SJSA1 (cell line): ENCODE measurements at places on chromosomes 11 and 22.

DNA sequence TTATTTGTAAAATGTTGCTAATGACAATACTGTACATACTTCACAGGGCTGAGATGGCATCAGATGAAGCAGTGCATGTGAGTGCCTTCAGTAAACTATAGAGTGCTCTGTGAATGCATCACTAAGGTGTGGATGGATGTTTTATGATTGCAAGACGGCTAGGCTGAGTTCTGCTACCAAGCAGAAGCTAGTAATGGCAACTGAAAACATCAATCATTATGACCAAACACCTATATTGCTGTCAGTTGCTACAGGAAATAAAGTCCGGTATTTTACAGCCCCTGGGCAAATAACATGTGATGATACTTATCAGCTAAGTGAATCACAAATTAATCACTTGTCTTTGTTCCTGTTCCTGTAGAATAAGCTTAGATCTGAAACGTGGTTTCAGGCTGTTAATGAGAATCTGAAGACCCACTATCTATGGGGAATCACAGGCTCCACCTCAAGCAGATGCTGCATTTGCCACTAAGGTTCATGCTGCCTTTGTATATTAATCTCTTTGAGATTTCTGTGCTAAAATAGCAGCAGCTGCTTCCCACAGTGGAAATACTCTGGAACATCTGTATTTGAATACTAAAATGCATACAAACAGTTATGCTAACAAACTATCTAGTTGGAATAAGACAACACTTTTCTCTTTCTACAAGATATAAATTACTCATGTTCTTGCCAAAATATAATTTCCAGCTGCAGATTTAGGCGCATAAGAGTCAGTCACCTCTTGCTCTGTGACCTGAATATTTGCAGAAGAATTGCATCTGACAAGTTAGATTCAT, 254.0 kb upstream of the PITPNB start:
- H3K36me3 ChIP-seq = no peaks in the 10 kb centered on the region
- H3K27me3 ChIP-seq = no peaks in the 10 kb centered on the region
- no peak overlapping the region for H3K27ac ChIP-seq
- H3K4me3 ChIP-seq = no peak overlapping the region

DNA sequence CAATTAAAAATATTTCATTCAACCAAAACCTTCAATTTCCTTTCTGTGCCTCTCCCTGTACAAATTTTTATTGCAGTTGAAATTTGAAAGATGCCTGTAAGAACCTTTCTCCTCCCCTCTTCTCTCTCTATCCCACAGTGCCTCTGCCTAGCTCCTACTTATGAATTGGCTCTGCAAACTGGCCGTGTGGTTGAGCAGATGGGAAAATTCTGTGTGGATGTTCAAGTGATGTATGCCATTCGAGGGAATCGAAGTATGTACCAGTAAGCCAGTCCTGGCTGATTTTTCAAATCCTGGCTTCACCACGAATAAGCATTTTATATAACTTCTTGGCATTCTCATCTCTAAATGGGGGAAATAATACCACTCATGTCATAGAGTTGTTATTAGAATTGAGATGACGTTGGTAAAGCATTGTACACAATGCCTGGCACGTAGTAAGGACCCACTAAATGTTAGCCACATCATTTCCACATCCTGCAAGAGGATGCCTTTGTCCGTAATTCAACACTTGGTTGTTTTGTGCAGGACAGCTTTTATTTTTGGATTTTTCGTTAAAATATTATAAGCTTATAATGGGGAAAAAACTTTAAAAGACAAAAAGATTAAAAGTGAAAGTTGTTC, 6.0 kb downstream of the DDX25 start:
- H3K27ac ChIP-seq = no peak overlapping the region
- no peaks in the 10 kb centered on the region for H3K4me1 ChIP-seq
- no peaks in the 10 kb centered on the region; the same call in 1 of the 2 replicates for H3K27me3 ChIP-seq

DNA sequence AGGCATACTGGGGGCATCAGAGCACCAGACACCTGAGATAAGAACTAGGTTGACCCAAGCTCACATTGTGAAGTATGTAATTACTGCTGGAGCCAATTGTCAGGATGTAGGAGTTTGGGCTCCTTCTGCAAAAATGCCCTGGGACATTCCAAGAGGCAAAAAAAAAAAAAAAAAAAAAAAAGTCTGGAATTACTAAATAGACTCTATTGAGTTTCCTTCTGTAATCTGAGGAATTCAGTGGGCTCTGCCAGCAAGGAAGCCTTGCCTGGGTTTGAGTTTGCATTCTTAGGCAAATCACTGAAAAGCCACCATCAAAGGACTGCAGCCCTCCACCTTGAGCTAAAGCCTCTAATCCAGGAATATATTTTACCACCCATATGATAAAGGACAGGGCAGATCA, 8.0 kb upstream of the CAVIN3 start:
- DNase-seq = no peak
- no peaks in the 10 kb centered on the region for H3K4me1 ChIP-seq
- no peaks in the 10 kb centered on the region for H3K36me3 ChIP-seq
- no peak overlapping the region for H3K4me3 ChIP-seq
- H3K27me3 ChIP-seq = no peaks in the 10 kb centered on the region
- no peak overlapping the region for H3K27ac ChIP-seq

- peaks cover 31% of the 10 kb centered on the region for H3K27me3 ChIP-seq
- no peak for DNase-seq
- no peaks in the 10 kb centered on the region for H3K36me3 ChIP-seq
- no peak overlapping the region for H3K27ac ChIP-seq
Measured at GRCh38 chr22:49632199-49633009, 195.3 kb downstream of the BRD1 start.

DNA sequence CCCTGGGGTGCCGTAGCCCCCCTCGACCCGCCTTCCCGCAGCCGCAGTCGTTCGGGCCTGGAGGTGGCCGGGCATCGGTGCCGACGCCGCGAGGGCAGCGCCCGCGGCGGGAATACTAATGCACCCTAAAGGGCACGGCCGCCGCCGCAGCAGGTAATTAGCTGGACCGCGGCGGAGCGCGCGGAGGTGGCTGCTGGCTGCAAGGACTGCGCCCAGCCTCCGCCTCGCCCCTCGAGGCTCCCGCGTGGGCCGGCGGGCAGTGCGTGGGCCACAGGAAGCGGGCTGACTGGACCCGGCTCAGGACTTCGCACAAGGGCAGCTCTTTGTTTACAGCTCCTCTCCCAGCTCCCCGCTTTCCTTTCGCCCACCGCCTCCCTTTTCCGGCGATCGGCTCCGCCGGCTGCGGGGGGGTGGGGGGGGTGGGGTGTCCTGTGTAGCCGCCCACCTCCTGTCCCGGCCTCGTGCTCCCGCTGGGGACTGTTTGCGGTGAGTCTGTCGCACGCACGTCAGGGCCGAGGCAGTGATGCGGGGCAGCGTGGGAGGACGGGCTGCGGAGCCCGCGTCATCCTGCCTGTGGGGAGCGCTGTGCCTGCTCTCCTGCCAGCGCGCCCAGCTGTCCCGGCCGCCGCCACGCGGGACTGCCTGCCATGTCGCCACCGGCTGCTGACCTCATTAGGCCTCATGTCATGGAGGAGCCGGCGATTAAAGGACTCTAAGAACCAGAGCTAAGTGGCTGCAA, 53.2 kb downstream of the GRIK4 start:
- no peaks in the 10 kb centered on the region for H3K4me1 ChIP-seq
- H3K27me3 ChIP-seq = no peaks in the 10 kb centered on the region
- no peak for DNase-seq
- no peak overlapping the region for H3K4me3 ChIP-seq
- H3K27ac ChIP-seq = no peak overlapping the region
- no peaks in the 10 kb centered on the region for H3K36me3 ChIP-seq

DNA sequence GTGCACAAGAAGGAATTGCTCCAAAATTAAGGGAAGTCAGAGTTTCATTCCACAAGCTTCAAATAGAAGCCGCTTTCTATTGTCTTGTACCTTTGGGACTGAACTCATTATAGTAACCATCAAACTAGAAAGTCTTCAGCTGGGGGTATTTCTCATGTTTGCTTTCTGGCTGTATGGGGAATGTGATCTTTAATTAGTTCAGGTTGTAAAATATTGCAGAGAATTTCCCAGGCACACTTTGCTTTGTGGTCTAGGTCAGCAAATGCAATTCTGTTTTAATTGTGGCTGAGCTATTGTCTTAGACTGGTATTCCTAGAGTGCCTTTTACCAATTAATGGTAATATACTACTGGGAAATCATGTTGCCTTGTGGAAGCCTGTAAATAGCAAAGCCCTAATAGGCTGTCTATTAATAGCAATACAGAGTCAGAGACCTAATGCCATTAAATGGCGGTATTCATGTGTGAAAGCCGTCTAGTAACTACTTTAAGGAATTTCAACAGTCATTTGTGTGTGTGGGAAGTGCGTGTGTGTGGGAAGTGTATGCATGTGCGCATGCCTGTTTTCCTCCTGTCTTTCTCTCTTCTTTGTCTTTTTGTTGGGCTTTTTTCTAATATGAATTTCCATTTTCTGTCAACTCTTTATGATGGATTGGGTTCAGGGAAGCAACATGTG, 276.6 kb downstream of the FAT3 start:
- H3K27ac ChIP-seq = no peak overlapping the region
- no peaks in the 10 kb centered on the region for H3K27me3 ChIP-seq
- H3K4me3 ChIP-seq = no peak overlapping the region
- no peaks in the 10 kb centered on the region for H3K36me3 ChIP-seq
- no peaks in the 10 kb centered on the region for H3K4me1 ChIP-seq

DNA sequence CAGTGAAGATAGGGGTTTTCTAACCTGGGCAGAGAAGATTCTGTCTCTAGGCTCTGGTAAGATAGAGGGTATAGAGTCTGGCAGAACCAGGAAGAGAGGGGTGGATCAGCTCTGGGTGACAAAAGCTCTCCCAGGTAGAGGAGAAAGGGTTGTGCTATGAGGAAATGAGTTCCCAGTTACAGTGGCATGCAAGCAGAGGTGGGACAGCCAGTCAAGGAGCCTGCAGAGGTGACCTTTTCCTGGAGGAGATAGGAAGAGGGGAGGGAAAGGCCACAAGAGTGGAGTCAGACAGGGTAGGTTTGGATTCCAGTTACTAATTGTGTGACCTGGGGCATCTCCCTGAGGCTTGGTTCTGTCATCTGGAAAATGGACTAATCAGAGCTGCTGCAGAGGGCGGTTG, 3.4 kb upstream of the CAPN5 start:
- H3K4me3 ChIP-seq = no peak overlapping the region
- peaks cover 16% of the 10 kb centered on the region for H3K4me1 ChIP-seq
- H3K36me3 ChIP-seq = no peaks in the 10 kb centered on the region
- H3K27me3 ChIP-seq = no peaks in the 10 kb centered on the region
- H3K27ac ChIP-seq = no peak overlapping the region

DNA sequence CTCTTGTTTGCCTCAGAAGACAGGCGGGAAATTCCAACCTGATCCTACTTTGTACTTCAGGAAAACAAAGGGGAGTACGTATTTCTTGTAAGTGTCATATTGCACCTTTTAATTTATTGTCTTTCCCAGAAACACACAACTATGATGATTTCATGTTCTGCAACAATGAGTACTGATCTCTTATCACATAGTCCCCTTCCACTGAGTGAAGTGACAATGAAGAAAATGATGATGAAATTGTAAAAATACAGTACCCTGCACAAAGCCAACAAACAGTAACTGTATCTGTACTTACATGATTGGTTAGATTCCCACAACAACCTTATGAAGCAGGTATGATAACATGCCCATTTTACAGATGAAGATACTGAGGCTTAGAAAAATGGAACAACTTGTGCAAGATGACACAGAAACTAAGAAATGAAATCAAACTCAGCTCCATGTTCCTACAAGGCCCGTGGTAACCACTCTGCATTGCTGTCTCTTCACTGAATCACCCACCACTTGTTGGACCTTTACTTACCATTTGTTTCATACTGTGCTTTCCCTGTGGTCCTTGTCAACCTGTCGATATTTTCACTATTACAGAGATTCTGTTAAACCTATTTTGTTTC, 37.5 kb downstream of the SLC1A2 start:
- no peaks in the 10 kb centered on the region for H3K36me3 ChIP-seq
- H3K4me3 ChIP-seq = no peak overlapping the region
- DNase-seq = no peak
- H3K27ac ChIP-seq = no peak overlapping the region

- no peaks in the 10 kb centered on the region for H3K36me3 ChIP-seq
- H3K27me3 ChIP-seq = no peaks in the 10 kb centered on the region
- no peak overlapping the region for H3K4me3 ChIP-seq
- H3K4me1 ChIP-seq = peaks cover 22% of the 10 kb centered on the region
- no peak overlapping the region for H3K27ac ChIP-seq
Measured at GRCh38 chr11:106400949-106401570, 323.6 kb downstream of the AASDHPPT start.

GRCh38 chr22:30435674-30436126, 10.1 kb downstream of the MTFP1 start:
- H3K4me1 ChIP-seq = peaks cover 3% of the 10 kb centered on the region; the same call in 1 of the 2 replicates
- H3K4me3 ChIP-seq = no peak overlapping the region
- no peak overlapping the region for H3K27ac ChIP-seq
- H3K27me3 ChIP-seq = no peaks in the 10 kb centered on the region
- no peaks in the 10 kb centered on the region for H3K36me3 ChIP-seq

- no peak overlapping the region for H3K27ac ChIP-seq
- no peaks in the 10 kb centered on the region for H3K36me3 ChIP-seq
Measured at GRCh38 chr11:41826085-41826484, 366.6 kb upstream of the LRRC4C start.

DNA sequence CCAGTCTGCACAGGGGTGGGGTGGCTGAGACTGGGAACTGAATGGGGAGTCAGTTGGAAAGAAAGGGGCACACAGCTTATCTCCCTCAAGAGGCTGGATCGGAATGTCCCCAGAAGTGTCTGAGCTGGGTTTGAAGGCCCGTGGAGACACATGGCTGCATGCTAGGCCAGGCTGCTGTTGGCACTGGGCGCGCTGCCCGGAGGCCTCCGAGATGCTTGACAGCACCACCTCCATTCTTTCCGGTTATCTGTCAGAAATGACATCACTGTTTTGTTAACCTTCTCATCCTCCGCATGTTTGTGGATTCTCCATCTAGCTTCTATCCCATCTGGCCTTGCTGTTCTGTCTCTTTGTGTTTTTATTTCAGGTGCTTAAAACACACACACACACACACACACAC, 85.5 kb downstream of the APIP start:
- H3K27ac ChIP-seq = no peak overlapping the region
- H3K4me1 ChIP-seq = no peaks in the 10 kb centered on the region
- H3K27me3 ChIP-seq = peaks cover 3% of the 10 kb centered on the region; the same call in 1 of the 2 replicates
- no peak for DNase-seq
- H3K36me3 ChIP-seq = no peaks in the 10 kb centered on the region
- no peak overlapping the region for H3K4me3 ChIP-seq

DNA sequence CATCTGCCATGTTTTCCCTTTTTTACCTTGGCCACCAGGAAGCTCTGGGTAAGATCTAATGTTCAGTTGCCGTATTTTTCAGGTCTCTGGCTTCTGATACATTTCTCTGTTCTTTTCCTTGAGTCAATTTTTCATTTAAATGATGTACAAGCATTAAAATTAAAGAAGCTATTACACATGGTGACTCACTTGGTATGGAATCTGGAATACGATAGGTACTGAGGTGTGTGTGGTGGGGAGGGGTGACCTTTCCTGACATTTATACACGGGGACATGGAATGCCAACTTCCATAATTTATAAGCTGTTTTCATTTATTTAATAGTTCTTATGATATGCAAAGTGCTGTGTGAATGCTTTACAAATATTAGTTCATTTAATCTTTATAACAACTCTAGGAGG, 47.8 kb upstream of the ALX4 start:
- H3K36me3 ChIP-seq = no peaks in the 10 kb centered on the region
- no peaks in the 10 kb centered on the region for H3K4me1 ChIP-seq
- H3K27me3 ChIP-seq = peaks cover 10% of the 10 kb centered on the region
- H3K4me3 ChIP-seq = no peak overlapping the region

- H3K27me3 ChIP-seq = no peaks in the 10 kb centered on the region
- no peaks in the 10 kb centered on the region for H3K4me1 ChIP-seq
- H3K4me3 ChIP-seq = no peak overlapping the region
- no peaks in the 10 kb centered on the region for H3K36me3 ChIP-seq
- DNase-seq = no peak
Measured at GRCh38 chr22:49205483-49205800, 622.2 kb downstream of the BRD1 start.

- no peak overlapping the region for H3K4me3 ChIP-seq
- no peaks in the 10 kb centered on the region for H3K4me1 ChIP-seq
- H3K36me3 ChIP-seq = no peaks in the 10 kb centered on the region
- H3K27me3 ChIP-seq = no peaks in the 10 kb centered on the region
- no peak for DNase-seq
- H3K27ac ChIP-seq = no peak overlapping the region
Measured at GRCh38 chr11:130197386-130198035, 37.9 kb downstream of the ST14 start.
